Fibroblast of the aortic adventitia (primary cell): ENCODE measurements at places on chromosomes 13 and 19.

DNA sequence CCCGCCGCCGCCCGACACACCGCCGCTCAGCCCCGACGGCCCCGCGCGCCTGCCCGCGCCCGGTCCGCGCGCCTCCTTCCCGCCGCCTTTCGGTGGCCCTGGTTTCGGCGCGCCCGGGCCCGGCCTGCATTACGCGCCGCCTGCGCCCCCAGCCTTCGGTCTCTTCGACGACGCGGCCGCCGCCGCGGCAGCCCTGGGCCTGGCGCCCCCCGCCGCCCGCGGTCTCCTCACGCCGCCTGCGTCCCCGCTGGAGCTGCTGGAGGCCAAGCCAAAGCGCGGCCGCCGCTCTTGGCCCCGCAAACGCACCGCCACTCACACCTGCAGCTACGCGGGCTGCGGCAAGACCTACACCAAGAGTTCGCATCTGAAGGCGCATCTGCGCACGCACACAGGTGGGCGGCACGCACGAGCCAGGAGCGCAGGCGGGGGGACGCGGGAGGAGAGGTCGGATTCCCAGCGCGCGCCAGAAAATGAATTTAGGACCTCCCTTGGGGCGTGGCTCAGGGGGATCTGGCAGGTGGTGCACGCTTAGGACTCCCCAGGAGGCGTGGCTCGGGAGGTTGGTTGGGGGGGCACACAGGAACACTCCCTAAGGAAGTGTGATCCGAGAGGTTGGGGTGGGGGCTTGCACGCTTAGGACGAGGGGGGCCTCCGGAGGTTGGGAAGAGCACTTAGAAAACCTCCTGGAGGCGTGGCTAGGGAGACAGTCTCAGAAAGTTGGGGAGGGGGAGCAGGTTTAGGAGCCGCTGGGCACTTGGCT lies 1.2 kb downstream of the KLF2 start:
- peak; percentile 46 for DNase-seq

- DNase-seq = peak; percentile 54
Observed at GRCh38 chr19:574658-575526, 2.5 kb downstream of the BSG start.

DNA sequence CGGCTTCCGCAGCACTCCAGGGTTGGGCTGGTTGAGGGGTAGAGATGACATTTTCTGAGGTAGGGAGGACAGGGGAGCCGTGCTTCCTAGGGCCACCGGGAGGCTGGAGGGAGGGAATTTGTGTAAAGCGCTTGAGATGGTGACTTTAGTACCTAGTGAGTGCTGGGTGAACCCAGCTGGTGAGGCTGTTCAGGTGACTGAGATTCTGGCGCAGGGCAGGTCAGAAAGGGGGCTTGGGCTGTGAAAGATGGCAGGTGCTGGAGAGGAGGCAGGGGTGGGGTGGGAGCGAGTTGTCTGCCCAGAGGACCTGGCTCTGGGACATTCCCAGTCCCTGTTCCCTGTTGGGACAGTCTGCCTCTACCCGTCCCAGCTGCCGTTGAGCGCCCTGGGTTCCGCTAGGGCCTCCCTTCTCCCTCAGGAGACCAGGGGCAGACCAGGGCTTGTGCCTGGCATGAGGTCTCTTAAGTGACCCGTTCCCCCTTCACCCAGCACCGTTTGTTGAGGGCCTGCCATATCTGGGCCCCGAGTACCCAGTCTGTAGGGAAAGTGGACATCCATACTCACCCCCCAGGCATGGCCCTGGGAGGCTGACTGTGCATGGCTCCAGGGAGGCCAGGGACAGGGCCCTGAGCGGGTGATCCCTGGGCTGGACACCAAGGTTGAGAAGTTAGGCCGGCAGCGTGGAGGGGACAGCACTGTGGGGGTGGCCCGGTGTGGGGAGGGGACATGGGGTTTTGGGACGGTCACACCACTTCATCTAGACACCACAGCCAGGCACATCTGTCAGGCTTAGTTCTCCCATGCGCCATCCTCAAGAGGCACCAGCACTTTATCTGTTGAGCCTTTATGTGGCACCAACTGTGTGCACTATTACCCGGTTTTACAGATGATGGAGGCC lies 5.0 kb downstream of the PTOV1 start:
- no peak for DNase-seq

- no peak for DNase-seq
Observed at GRCh38 chr19:10517760-10518443, 655 bp upstream of the S1PR5 start.

DNA sequence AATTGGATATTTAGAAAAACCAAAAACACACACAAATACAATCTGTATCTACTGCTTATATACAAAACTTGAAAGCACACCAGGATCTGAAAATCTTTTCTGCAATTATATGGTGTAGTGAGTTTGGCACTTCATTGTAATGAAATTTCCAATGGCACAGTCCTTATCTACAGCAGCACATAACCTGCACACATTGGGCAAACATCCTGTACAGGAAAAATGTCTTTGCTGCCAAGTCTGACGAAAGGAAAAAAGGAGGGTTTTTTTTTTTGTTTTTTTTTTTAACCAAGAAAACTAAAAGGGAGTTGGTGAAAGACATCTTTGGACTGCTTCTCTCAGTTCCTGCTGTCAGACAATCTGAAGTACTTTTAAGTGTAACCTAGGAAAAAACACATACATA lies 107.8 kb downstream of the FOXO1 start:
- no peak for DNase-seq

- DNase-seq = peak; percentile 92
Observed at GRCh38 chr13:77779552-77780272, 82.2 kb downstream of the SLAIN1 start.

DNA sequence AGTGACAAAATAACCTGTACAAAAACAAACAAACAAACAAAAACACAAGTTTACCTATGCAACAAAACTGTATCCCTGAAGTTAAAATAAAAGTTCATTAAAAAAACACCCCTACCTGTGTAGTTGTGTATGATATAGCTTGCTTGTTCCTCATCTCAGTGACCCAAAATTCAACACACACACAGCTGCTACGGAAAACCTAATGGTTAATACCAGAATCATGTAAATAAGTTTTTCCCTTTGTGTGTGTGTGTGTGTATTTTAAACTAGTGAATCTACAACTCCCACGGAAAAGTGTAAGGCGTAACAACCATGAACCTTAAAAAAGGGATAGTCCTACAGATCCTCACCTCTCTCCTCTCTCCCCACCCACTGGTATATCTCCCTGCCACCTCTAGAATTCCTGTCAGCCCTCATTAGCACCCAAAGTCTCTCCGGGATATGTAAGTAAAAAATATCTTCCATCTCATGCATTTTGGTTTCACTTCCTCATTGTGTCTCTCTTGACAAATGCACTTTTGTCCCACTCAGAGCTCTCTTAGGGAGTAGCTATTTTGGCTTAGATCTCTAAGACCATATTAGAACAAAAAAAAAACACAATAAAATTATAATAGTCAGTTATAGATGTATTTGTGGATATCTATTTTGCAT lies 2236.5 kb downstream of the PCDH9 start:
- no peak for DNase-seq

DNA sequence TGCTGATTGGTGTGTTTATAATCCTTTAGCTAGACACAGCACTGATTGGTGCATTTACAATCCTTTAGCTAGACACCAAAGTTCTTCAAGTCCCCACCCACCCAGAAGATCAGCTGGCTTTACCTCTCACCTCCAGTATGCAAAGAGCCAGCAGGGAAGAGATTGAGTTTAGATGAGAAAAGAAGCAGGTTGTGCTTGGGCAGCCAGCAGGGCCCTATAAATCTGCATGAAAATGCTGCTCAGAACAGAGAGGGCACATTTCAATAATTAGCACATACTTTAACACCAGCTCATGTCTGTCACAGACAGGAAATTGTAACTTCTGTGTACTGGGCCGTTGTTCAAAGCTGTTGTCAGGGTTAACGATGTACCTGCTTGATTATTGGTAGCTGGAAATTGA lies 1204.3 kb downstream of the UQCRFS1 start:
- DNase-seq = no peak

- DNase-seq = no peak
Observed at GRCh38 chr19:30864391-30865215, 484.6 kb downstream of the TSHZ3 start.

DNA sequence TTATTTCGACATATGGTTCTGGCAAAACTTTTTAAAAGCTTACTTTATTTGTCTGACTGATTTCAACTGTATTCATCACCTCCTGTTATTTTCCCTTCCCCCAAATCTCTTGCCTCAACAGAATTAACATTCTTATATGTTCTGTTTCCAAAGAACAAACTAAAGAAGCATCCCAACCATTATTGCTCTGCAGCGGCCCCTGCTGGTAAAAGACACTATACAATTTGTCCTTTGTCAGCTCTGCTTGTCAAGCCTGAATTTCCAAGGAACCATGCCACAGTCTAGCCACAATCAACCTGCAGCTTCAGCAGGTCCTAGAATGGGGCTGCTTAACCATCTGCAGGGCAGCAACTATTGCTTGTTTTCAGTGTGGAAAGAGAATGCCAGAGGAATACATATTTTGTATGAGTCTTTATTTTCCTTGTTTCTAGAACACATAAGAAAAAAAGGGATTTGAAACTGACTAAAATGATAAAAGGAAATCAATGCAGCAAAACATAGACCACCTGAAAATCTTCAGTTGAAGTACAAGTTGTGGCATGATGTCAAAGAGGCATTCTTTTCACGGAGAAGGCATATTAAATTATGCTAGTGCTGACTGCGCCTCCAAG lies 845.3 kb downstream of the DIAPH3 start:
- DNase-seq = peak; percentile 57

GRCh38 chr13:24243302-24243701 lies 66.1 kb upstream of the C1QTNF9 start:
- DNase-seq = no peak

DNA sequence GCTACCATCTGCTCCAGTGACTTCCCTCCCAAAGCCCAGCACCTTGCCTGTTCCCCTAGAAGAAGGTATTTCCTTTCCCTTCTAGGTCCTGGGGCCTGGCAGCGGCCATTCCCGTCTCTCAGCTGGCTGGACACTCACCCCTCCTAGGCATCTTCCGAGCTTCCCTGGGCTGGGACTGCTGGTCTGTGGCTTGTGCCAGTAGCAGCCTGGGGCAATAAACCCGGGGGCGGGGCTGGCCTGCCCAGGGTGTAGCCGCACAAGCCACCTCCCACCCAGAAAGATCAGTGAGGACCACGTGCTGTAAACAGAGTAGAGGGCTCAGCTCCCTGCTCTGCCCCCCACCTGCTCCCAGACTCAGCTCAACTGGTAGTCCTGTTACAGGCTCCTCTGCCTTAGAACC lies 15.0 kb downstream of the LIPE start:
- DNase-seq = no peak

- peak; percentile 25 for DNase-seq
Observed at GRCh38 chr13:75725736-75726135, 89.6 kb downstream of the LMO7 start.

- DNase-seq = peak; percentile 75
Observed at GRCh38 chr13:35630551-35631275, 154.2 kb upstream of the MAB21L1 start.

DNA sequence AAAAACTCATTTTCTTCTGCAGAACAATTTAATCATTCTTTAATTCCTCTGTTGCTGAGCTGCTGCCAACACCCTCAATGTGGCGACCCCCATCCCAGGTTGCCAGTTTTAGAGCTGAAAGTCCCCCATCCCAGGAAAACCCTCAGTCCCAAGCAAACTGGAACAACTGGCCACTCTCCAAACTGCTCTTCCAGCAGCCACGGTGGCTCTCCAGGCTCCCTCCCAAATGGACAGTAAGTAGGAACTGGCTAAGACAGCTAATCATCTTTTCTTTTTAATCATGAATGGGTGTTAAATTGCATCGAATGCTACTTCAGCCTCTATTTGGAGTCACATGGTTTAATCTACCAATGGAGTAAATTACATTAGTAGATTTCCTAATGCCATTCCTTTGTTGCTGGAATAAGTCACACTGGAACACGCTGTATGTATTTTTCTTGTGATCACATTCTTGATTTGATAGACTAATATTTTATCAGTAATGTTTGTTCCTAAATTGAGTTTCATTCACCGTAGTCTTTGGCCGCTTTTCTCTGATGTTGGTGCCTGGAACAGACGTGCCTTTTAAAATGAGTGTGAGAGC lies 33.7 kb upstream of the VSTM2B start:
- no peak for DNase-seq

DNA sequence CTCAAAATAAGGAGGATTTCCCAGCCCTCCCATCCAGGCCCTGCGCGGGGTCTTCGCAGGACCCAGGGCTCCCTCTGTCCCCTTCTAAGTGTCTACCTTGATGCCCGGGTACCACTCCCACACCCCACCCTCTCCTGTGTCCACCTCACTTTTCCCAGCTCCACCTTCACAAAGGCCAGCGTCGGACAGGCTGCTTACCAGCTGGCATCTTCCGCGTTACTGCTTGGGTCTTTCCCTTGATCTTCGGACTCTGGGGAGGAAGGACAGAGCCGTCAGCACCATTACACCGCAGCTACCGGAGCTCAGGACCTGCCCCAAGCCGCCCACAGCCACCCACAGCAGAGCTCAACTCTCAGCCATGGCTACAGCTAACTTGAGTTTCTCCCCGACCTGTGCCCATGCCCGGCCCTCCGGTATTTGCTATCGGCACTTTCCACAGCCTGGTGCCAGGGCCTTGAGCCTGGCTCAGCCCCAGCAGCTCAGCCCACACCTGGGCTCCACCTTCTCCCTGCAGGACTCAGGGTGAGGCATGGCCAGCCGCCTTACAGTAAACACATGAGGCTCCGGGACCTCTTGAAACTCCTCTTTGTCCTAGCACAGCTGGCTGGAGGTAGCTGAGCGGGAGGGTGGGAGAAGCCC lies 3.8 kb downstream of the C13orf46 start:
- no peak for DNase-seq

DNA sequence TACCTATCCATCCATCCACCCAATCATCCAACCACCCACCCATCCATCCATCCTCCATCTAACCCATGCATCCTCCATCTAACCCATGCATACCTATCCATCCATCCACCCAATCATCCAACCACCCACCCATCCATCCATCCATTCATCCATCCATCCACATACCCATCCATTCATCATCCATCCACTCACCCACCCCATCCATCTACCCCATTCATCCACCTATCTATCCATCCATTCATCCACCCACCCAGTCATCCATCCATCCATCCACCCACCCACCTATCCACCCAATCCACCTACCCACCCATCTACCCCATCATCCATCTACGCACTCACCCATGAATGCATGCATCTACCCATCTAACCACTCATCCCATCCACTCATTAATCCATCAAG lies 6.6 kb downstream of the MICOS13 start:
- no peak for DNase-seq

DNA sequence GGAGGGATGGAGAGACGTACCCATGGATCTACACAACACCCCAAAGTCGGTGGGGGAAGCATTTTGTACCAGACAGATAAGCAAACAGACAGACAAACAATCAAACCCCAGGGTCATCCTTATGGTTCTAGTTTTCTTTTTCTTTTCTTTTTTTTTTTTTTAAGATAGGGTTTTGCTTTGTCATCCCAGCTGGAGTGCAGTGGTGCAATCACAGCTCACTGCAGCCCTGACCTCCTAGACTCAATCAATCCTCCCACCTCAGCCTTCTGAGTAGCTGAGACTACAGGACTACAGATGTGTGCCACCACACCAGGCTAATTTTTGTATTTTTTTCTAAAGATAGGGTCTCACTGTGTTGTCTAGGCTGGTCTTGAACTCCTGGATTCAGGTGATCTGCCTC lies 17.9 kb upstream of the FBL start:
- no peak for DNase-seq
